Activated CD4-positive, alpha-beta T cell treated with anti-CD3 and anti-CD28 coated beads, Interleukin-2, amount 50 U/mL, for 4 hours (primary cell): ENCODE measurements at places on chromosomes 7 and 10.

- no peak for DNase-seq
Measured at GRCh38 chr7:107387573-107388219, 82.2 kb upstream of the GPR22 start.

DNA sequence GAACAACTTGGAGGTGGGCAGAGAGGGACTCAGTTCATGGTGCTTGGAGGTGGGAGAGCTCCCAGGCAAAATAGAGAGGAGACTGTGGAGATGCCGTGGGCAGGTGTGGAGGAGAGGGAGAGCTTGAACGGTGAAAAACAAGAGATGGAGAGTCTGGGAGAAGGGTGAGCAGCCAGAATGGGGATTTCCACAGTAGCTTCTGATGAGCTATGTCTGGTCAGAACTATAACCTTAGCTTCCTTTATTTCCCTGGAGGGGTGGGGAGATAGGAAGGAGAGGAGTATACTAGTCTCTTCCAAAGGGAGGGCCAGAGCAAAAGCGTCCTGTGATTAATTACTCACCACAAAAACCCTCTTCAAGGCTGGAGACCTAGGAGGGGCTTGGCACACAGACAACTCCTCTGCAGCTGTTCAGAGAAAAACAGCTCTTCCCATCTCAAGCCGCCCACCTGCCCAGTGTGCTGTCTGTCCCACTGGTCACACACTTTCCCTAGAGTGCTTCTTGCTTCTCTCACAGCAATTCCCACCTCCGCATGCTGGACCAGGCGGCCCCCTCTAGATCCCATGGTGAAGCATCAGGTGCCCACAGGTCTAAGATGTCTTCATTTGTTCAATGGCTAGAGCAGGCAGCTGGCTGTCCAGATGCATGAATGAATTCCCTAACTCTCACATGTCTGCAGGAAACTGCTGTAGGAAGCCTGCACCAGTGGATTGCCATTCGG, 41.9 kb downstream of the TAS2R41 start:
- DNase-seq = no peak

DNA sequence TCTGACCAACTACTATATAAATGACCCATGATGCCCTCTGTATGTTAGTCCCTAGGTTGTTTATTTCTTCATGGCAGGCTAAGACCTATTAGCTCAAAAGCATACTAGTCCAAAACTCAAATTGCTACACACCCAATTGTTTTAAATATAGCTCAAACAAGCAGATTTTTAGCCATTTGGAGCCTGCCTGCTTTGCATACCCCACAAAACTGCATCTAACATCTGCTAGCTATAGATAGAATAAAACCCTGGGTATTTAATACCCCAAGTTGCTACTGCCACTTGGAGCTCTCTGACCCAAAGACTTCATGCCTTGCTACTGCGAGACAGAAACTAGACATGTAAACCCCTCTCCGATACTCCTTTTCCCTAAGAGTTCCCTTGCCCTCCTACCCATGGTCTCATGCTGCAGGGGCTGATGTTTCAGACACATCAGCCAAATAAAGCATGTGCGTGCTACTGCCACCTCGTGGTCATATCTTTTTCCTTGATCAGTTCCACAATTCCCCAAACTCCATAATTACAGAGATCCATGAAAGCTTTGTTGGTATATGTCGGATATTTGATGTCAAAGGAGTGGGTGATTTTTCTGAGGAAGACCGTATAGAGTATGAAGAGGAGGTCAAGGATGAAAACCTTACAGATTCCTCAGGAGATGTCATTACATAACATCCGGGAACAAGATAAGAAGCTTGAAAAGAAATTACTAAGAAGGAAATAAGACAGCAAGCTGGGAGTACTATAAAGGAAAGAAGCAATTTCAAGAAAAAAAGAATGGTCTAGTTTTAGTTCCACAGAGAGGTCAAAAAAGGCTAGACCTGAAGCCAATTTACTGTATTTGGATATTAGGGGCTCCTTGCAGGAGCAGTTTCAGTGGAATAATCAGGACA, 386.6 kb downstream of the SH2D4B start:
- no peak for DNase-seq

GRCh38 chr10:76632767-76633051, 1004.9 kb downstream of the KCNMA1 start:
- DNase-seq = no peak

- no peak for DNase-seq
Measured at GRCh38 chr10:80526742-80527141, 11.0 kb upstream of the SH2D4B start.

DNA sequence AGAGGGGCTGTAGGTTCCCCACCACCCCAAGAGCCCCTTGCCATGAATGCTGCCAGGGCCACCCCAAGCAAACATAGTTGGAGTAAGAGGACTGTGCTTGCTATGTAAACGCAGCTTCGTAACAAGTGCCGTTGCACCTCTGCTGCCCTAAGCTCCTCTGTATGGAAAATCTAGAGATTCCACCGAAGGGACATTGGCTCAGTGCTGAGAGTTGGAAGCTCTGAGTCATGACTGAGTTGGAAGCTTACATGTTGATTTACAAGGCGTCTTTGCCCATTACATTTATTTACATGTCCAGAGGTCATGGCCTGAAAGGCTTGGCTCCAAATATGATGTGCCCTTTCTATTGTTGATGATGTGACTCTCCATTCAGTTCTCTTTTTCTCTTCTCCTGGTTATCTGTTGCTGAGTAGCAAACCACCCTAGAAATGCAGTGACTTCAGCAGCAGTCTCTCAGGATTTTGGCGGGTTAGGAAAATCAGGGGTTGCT, 233.1 kb upstream of the TCF7L2 start:
- DNase-seq = no peak

DNA sequence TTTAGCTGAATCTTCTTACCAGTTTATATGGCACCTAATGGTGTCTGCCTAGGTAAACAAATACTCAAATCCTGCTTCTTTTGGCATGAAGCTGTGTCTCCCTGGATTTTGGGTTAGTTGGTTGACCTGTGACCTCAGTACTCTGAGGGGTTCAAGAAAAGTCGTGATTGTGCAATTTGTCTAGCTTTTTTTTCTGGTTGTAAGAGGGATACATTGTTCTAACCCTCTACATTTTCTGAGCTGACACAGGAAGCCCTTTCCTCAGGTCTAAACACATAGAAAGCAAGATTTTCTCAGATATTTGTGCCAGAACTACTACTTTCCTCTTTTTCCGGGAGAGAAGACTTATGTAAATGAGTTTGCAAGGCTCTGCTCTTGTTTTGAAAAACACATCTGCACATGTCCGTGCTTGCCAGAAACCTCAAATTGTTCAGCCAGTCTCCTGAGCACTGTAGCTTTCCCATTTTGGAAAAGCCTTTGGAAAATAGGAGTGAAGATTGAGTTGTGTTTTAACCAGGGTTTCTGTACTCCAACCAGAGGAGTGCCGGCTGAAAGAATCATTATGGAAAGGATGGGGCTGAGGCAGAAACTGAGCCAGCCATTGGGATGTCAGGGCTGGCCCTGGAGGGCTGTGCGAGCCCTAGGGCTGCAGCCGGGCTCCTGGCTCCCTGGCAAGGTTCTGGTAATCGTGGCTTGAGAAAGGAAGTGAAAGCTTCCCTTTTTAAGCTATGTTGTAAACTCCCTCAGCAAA, 31.3 kb upstream of the CXCL12 start:
- DNase-seq = no peak

DNA sequence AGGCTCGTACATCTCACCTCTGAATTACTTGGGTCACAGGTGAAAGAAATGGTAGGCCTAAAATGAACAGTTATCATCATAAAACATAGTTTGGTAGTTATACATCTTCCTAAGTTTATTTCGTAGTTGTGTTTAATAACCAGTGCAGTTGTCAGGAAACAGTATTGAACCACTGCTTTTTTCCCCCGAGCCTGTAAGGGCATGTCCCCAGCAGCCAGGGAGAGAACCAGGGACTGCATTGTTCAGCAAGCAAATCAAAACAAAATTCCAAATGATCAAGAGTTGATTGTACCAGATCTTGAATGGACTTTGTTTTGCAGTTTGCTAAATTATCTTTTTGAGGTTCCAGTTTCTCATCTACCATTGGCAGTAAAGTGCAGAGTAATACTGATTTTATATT, 2.4 kb downstream of the EIF4H start:
- no peak for DNase-seq

DNA sequence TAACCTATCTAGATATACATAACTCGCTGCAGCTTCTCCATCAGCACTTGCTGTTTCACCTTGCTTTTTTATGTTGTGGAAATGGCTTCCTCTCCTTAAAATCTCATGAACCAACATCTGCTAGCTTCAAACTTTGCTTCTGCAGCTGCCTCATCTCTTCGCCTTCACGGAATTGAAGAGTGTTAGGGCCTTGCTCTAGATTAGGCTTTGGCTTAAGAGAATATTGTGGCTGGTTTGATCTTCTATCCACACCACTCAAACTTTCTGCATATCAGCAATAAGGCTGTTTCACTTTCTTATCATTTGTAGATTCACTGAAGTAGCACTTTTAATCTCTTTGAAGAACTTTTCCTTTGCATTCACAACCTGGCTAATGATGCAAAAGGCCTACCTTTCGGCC, 49.2 kb upstream of the AGR3 start:
- DNase-seq = no peak

GRCh38 chr7:138387755-138388475, 72.1 kb upstream of the TRIM24 start:
- DNase-seq = no peak

GRCh38 chr7:141484907-141485306, 66.3 kb upstream of the AGK start:
- no peak for DNase-seq

DNA sequence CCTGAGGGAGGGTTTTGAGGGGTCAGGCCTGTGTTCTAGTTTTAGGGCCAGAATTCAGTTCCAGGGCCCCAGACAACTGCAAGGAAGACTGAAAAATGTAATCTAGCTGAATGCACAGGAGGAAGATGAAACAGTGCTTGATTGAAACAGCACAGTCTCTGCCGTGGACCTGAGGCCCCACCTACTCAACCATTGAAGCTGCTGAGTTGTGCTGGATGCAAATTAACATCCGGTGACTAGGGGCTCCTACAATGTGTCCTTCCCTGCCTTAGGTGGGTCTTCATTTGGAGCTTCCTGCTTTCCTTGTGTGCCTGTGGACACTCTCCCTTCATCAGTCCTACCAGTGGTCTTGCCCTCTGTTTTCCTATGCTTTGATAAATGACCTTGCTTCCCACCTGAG, 5.7 kb downstream of the GLRX3 start:
- DNase-seq = no peak

- no peak for DNase-seq
Measured at GRCh38 chr7:69599955-69600709, 1.9 kb downstream of the AUTS2 start.

- no peak for DNase-seq
Measured at GRCh38 chr10:121027371-121027770, 176.2 kb downstream of the WDR11 start.

GRCh38 chr7:130294314-130294713, 1.4 kb downstream of the CPA4 start:
- DNase-seq = no peak

- no peak for DNase-seq
Measured at GRCh38 chr10:118310822-118311221, 31.3 kb downstream of the FAM204A start.

DNA sequence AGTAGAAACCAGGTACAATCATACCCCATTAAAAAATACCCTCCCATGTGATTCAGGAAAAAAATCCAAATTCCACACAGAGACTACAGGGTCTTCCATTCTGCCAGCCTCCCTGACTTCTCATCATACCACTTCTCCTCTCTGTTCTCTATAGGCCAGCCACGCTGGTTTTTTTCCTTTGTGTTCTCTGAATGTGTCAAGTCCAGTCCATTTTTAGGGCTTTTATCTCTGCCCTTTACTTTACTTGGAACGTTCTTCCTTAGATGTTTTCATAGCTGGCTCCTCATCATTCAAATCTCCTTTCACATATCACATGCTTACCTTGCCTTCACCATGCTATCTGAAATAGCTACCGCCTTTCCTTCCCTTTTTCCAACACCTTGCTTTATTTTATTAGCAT, 597.6 kb downstream of the PHTF2 start:
- DNase-seq = no peak

- DNase-seq = no peak
Measured at GRCh38 chr7:129010075-129010474, 44.8 kb downstream of the TNPO3 start.

DNA sequence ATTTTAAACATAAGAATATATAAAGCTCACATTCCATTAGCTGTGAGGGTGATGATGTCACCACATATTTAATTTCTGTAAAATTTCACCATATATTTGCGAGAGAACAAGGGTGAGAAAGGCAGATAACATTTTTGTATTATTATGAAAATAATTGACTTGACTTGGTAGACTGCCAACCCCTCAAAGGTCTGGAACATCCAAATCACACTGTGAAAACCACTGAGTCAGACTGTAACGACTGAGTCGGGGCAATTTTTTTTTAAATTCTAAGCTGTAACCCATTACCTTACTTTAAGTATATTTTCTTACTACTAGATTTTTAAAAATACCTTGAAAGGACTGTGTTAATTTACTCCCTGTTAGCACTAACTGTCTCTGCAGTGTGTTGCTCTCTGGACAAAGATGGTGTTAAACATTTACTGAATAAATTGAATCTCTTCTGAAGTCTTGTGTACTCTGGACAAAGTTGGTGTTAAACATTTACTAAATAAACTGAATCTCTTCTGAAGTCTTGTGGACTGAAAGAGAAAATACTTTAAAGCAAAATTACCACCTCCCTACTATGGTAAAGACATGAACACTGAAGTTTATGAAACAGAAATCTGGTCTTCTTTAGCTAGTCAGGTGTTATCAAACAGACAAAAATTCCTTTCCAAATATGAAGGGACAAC, 14.1 kb downstream of the PDZD8 start:
- DNase-seq = no peak

DNA sequence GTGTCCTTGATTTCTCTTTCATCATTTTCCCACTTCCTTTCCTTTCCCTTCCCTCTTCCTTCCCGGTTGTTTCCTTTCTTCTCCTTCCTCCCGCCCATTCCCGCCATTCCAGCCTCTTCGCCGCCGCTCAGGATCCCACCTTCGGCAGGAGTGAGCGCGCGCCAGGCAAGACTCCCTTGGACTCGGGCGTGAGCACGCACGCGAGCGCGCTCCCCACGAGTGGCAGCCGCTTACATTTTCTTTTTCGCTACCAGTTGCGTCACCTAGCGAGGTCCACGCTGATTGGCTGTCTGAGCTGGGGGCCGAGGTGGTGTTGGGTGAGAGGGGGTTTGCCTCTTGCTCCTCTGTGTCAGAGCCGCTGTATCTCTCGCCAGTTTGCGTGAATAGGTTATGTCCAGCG, 11.8 kb downstream of the ZAN start:
- DNase-seq = no peak

- no peak for DNase-seq
Measured at GRCh38 chr10:120456626-120457430, at the start of gene PLPP4. Gene PLPP4, plus strand, starts transcription at chr10:120457227. Its CDS starts 79 bp downstream, at chr10:120457306.
